ENCODE measurements at places on chromosomes 3 and 15. TPM values are rescaled to one million over a fixed set of nuclear protein-coding genes. Genes with fewer than 3 reads are reported as not detected.

TRH gene
- not detected for total RNA-seq

RAD51 gene
- total RNA-seq = 18.0 TPM

FAM98B gene
- total RNA-seq = 9.7 TPM

ASB14 gene
- not detected for total RNA-seq

MST1R gene
- 6.0 TPM for total RNA-seq

SOX14 gene
- total RNA-seq = not detected

C2CD4B gene
- total RNA-seq = not detected

PAQR5 gene
- 118 TPM for total RNA-seq

CSPG4 gene
- total RNA-seq = 0.04 TPM

RASGRP1 gene
- 0.31 TPM for total RNA-seq

GXYLT2 gene
- 3.5 TPM for total RNA-seq

RAB6B gene
- 2.5 TPM for total RNA-seq

WDR82 gene
- total RNA-seq = 45.4 TPM

CNTN3 gene
- total RNA-seq = not detected

MUSTN1 gene
- not detected for total RNA-seq

THBS1 gene
- total RNA-seq = 53.2 TPM

OXTR gene
- 9.2 TPM for total RNA-seq

SAMMSON gene
- total RNA-seq = not detected
